ENCODE measurements at places on chromosomes 3 and 15.

GRCh38 chr3:19365471-19365870, 217.2 kb downstream of the KCNH8 start:
- DNase-seq, result no peak

- no peak for DNase-seq
Observed at GRCh38 chr3:184785890-184786279, 26.1 kb upstream of the VPS8 start.

- no peak for DNase-seq
Observed at GRCh38 chr3:14305324-14305723, 97.1 kb upstream of the SLC6A6 start.

DNA sequence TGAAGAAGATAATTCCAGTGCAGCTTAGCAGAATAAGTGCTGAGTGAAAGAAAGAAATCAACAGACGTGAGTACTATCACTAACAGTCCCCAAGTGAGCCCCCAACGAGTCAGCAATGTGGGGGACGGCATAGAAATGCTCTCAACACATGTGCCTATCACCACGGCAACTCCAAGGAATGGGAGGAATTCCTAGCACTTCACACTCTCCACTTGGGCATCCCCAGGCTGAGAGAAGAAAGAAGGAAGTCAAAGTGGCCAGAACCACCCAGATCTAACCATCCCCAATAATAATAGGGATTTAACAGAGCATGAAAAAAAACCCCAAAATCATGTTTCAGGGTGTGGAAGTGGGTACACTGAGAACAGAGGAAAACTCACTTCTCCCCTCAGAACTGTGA, 29.3 kb upstream of the CPNE4 start:
- no peak for DNase-seq

DNA sequence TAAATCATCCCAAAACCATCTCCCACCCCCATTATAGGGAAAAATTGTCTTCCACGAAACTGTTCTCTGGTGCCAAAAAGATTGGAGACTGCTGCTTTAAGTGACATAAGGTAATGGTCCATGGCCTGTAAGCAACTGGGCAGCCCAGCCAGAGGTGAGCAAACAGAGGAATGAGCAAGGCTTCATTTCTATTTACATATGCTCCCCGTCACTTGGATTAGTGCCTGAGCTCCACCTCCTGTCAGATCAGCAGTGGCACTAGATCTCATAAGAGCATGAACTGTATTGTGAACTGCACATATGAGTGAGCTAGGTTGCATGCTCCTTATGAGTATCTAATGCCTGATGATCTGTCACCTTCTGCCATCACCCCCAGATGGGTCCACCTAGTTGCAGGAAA, 1159.8 kb upstream of the ALCAM start:
- DNase-seq, result no peak
